Thymus (tissue), 14 donors: ENCODE measurements at places on chromosomes 7 and 10.

DNA sequence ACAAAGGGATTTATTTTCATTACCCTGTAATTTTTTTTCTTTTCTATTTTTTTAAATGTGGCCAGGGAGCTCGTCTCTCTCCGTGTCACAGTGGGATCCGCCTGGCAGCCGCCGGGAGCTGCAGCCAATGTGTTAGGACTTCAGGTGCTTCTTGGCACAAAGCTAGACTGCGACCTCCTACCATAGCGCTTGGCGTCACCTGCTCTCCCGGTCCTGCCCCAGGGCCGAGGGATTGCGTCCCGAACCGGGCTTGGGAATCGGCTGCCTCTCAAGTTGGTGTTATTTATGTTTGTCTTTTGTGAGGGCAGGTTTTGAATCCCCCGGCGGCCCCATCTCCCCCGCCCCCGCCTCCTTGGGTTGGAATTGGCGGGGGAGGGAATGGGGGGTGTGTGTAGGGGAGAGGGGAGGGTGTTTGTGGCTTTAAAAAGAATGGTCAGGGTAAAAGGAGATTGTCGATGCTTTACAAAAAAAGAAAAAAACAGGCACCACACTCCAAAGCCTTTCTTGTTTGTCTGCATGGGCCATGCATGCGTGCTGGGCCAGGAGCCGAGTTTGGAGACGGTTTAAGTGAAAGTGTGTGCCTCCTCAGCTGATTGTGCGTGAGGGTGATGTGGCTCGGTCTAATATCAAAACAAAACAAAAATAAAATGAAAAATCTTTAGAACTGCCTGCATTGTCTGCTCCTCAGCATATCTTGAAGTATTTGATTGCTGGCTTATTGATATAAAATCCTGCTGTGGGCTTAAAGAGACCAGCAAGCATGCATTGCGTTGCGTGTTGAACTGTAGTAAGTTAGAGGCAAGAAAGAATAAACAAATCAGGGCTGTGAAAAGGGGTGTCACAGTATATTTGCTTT is 1.2 kb downstream of the PPP1R9A start:
- peak; percentile 1 for DNase-seq

DNA sequence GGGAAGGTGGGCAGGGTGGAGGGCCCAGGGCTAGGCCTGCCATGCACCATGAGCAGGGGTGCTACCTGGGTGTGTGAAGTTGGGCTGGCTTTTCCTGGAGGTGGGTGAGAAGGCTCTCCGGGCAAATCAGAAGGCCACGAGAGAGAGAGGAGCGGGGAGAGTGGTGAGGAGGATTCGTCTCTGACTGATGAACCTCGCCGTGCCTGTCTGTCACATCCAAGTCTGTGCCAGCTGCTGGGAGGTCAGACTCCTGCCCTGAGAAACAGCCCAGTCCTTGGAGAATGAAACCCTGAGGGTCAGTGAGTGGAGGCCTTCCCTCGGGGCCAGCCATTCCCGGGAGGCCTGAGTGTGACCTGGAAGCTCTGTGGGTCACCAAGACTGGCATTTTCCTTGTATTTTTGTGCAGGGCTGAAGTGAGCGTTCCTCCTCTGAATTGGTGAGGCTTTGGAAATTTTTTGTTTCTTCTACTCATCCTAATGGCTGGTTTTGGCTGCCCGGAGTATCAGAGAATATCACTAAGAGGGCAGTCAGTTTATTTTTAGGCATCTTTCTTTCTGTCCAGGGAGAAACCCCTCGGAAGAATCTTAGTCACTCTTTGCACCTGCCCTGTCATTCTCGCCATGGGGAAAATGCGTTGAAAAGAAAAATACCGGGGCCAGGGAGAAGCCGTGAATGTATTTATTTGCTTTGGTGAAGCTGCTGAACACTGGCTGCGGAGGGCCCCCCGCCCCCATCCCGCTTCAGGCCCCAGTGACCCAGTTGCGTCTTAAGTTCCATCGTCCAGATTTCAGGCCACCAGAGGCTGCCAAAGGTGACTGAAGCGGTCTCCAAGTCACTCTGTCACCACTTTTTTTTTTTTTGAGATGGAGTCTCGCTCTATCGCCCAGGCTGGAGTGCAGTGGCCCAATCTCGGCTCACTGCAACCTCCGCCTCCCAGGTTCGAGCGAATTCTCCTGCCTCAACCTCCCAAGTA is 6.5 kb upstream of the AP5Z1 start:
- DNase-seq: no peak

DNA sequence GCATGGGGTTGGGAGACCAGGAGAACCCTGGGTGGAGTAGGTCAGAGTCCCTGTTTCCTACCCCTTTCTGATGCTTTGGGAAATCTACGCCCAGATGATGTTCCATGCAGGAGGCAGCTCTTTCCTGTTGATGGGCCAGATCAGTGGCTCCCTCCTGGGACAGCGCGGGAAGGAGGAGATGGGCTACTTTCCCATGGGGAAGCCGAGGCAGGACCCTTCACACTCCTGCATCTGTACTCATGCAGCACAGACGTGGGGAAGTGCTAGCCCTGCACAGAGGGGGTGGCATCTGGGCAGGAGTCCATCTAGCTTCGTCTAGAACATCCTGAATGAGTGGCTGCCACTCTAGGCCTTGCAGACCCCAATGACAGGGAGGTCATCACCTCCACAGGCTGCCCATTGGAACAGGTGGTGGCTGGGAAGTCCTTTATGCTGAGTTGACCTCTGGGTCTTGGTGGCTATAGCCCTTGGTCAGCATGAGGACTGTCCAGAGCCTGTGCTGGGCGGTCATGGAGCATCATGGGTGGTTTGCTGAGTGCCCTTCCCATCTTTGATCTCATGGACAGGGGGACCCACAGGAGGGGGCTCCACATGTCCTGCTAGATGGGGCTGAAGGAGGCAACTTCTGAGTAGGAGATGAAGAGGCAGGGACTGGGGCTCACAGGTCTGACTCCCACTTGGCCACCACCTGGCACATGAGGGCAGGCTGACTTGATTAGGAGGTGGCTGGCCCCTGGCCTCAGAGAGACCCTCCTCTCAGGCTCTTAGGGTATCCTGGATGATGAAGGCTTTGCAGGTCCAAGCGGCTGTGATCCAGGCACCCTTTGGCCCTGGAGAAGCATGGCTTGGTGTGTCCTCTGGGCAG is 24.6 kb downstream of the RAMP3 start:
- DNase-seq: no peak

DNA sequence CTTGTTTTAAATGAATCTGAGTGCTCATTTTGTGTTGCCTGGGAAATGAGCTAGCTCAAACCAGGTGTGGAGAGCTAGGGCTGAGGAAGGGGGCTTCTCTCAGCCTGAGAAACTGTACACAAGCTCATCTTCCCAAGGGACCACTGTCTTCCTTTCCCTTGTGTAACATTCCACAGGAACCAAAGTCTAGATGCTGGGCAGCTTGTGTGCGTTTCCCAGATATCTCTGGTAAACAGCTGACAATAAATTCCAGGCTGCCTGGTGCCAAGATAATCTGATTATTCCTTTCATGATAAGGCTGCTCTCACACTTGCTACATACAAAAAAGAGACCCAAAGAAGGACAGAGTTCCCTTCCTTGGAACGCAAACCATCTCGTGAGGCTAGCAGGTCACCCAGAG is 33.1 kb upstream of the MKLN1 start:
- no peak for DNase-seq

- DNase-seq: no peak
Measured at GRCh38 chr10:36428507-36428906, 696.9 kb upstream of the ANKRD30A start.

DNA sequence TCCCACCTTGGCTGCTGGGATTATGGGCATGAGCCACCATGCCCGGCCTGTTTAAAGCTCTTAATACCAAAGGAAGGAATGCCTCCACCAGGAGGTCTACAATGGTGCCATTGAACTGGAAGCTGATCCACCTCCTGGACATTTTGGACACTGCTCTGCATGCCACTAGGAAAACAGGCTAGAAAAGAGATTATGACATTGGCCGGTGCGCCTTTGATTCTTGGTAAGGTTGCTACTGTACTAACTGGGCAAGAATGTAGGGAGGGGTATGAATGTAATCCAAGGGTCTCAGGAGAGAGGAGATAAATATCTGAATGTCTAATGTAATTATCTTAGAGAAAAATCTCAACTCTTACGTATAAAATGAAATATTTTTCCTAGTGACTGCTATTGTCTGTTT is 21.7 kb upstream of the TSGA13 start:
- no peak for DNase-seq

- DNase-seq: no peak
Measured at GRCh38 chr7:108246227-108246837, 116.2 kb upstream of the LAMB4 start.

GRCh38 chr7:71566376-71566775 is 434.4 kb downstream of the GALNT17 start:
- no peak for DNase-seq

GRCh38 chr7:21828841-21829240 is 116.9 kb downstream of the CDCA7L start:
- peak; percentile 56 for DNase-seq

DNA sequence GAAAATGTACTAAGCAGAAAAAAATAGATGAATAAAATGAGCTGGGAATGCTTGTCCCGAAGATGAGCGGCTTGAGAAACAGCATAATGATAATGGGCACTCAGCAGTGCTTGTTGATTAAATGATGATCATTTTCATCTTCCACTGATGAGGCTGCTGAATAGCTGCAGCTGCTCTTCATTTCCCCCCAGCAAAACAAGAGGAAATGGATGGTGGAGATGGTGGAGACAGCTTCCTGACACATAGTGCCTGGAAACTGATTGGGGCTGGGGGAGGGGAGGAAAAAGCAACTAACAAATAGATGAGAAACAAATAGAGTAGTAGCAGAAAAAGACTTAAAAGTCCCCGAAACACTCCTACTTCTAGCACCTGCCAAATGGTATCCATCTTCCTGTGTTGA is 41.4 kb downstream of the MRC1 start:
- DNase-seq: peak; percentile 19

DNA sequence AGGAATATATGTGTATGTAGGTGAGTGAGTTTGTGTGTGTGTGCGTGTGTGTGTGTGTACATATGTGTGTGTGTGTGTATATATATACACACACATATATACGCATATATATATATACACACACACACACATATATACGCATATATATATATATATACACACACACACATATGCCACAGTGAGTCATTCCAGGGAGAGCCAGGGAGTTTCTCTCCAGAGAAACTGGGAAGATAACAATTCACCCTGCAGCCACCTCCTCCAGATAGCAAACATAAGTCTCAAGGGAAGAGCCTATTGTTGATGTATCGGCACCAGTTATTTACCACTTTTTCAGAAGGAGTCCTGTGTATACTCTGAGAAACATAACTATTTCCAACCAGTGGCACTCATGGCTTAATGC is 102.3 kb upstream of the STK17A start:
- no peak for DNase-seq

DNA sequence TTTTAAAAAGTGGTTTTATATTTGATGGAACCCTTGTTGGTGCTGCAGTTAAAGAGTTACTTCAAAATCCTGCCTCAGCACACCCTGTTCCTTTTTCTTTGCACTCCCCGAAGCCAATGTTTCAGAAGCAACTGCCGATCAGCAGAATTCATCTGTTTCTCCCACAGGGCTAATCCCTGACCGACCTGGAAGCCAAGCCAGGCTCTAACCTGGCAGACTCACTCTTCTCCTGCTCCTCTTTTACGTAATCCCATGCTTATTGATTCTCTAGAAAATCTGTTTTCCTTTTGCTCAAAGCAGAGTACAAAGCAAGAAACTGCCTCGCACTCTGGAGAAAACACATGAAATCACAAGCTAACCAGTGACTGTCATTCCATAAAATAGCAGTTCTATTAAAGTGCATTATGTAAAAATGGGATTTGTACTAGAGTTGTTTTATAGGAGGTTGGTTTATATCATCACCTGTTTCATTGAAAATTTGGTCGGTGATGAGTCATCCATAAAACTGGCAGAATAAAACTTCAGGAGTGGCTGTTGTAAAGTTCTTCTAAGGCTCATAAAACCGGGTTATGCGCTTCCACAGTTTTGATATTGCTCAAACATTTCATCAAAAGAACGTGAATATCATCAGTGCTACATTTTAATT is 99.9 kb downstream of the CNTNAP2 start:
- DNase-seq: no peak

DNA sequence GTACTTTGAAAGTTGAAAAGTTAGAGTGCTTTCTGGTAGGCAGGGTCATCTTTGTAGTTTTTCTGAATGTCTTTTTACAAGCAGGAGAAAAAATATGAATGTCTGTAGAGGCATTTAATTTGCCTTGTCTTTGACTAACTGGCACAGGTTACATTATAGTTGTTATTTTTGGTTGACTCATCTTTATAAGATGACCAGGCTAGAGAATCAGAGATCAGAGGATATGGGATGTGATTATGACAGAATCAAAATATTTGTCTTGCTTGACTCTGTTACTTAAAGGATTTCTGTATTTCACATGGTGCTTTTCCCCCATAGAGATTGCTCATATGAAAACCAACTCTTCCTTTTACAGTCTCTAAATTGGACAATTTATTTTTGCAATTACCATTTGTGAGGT is 2.4 kb downstream of the ZMYND11 start:
- DNase-seq: no peak
